Mesendoderm (in vitro differentiated cells): ENCODE measurements at places on chromosomes 4 and X.

GRCh38 chrX:129823115-129823514 lies 20.6 kb downstream of the ZDHHC9 start:
- peak; percentile 39 for DNase-seq

GRCh38 chr4:103075894-103076746 lies 441 bp downstream of the SLC9B2 start:
- DNase-seq, result peak; percentile 76

DNA sequence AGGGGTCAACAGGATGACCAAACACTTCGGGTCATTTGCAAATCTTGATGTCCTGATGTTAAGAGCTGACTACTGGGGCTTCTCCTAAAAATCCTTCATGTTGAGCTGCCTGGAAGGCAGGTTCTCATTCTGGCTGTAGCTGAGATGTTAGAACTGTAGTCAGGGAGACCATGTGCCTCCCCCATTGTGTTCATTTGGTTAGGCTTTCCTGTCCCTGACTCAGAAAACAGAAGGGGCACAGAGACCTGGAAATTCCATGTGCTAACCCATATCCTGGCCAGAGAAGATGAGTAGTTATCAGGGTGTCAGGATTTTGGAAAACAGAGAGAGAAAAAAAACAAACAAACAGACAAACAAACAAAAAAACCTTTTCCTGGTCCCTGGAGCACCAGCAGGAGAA lies 177.5 kb downstream of the AR start:
- DNase-seq, result no peak

DNA sequence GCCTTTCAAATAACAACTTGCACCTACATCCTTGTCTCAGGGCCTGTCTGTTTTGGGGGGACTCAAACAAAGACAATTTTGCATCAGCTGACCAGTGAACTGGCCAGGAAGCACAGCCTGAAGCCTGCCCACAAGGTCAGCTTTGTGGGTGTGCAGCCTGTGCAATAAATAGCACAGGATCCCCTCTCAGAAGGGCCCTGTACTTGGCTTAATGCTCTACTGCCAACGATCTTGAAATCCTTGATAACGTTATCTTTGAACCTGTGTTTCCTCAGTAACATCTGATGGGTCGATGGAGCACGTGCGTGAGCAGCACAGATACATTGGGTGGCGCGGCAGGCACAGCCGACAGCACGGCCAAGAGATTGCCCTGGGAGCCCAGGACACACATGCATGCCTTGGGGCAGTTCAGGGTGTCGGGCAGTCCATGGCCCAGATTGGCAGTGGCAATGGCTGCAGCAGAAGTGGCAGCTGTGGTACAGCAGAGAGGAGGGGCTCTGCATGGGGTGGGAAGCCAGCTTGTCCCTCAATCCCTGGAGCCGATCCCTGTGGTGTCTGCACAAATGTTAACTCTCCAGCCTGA lies 58.8 kb upstream of the ATP6AP2 start:
- DNase-seq, result no peak

DNA sequence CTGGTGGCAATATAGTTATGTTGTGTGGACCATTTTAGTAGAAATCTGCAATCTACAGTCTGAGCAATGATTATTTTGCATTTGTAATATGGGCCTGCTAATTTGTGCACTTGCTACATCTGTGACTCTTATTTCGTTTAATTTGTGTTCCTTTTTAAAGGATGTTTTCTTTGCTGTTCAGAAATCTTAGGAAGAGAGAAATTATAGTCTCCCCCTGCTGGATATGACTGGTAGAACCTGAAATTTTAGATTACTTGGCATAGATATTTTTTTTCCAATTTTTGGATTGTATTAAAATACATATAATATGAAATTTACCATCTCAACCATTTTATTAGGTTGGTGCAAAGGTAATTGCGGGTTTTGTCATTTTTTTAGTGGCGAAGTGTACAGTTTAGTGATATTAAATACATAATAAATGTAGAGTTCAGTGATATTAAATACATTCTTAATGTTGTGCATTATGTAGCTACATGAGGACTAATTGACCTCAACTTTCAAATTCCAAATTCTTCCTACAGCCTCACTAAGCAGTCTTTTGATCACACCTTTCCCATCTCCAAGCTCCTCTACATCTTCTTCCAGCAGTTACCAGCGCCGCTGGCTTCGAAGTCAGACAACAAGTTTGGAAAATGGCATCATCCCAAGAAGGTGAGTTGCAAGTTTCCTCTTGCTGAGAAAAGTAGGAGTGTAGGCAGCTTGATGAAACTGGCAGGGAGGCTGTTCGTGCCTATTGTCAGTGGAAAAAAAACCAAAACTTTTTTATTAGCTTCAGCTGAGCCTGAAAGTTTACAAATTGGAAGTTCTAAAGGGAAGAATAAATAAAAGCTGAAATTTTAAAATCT lies 82.2 kb downstream of the FNIP2 start:
- DNase-seq, result no peak

- DNase-seq, result peak; percentile 1
Measured at GRCh38 chrX:150361777-150362351, 1.3 kb upstream of the MAMLD1 start.

- no peak for DNase-seq
Measured at GRCh38 chr4:187552781-187553180, 442.8 kb upstream of the ZFP42 start.

DNA sequence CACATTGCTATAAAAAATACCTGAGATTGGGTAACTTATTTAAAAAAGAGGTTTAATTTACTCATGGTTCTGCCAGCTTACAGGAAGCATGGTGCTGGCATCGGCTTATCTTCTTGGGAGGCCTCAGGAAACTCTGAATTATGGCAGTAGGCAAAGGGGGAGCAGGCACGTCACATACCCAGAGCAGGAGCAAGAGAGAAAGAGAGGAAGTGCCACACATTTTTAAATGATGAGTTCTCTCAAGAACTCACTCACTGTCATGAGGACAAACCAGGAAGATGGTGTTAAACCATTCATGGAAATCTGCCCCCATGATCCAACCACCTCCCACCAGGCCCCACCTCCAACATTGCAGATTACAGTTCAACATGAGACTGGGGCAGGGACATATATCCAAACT lies 10.0 kb upstream of the AFF1 start:
- peak; percentile 76 for DNase-seq

DNA sequence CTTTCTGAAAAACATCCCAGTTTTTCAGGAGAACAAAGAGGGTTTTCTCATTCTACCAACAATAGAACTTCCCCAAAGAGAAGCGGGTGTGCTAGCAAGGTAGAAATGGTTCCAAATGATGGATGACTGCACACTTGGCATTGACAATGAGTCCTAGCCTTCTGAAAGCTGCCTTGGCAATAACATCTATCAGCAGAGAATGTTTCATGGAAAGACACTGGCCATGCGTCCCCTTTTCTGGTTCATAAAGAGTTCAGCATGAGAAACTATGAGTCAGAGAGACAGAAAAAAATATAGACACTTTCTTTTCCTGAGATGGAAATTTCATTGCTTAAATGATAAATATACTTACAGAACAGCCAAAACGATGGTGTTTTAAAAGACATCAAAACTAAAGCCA lies 236.9 kb upstream of the PRKX start:
- DNase-seq, result no peak

GRCh38 chr4:73725985-73726384 lies 14.4 kb upstream of the CXCL8 start:
- DNase-seq, result peak; percentile 91

- DNase-seq, result no peak
Measured at GRCh38 chrX:123854329-123854728, 5.5 kb upstream of the XIAP start.

GRCh38 chrX:107845625-107846024 lies 20.0 kb downstream of the MID2 start:
- DNase-seq, result peak; percentile 13

DNA sequence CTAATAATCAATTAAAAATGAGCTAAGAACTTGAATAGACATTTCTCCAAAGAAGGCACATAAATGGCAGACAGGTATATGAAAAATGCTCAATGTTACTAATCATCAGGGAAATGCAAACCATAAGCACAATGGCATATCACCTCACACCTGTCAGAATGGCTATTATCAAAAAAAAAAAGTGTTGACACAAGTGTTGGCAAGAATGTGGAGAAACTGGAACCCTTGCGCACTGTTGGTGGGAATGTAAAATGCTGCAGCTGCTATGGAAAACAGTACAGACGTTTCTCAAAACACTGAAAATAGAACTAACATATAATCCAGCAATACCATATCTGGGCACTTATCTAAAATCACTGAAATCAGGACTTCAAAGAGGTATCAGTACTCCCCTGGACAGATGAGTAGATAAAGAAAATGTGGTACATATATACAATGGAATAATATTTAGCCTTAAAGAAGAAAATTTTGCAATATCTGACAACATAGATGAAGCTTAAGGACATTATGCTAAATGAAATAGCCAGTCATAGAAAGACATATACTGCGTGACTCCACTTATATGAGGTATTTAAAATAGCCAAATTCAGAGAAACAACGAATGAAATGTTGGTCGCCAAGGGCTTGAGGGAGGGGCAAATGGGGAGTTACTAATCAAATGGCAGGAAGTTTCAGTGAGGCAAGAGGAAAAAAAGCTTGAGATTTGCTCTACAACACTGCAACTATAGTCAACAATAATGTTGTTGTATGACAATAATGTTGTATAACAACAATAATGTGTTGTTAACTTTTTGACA lies 175.5 kb downstream of the WDFY3 start:
- DNase-seq, result no peak

DNA sequence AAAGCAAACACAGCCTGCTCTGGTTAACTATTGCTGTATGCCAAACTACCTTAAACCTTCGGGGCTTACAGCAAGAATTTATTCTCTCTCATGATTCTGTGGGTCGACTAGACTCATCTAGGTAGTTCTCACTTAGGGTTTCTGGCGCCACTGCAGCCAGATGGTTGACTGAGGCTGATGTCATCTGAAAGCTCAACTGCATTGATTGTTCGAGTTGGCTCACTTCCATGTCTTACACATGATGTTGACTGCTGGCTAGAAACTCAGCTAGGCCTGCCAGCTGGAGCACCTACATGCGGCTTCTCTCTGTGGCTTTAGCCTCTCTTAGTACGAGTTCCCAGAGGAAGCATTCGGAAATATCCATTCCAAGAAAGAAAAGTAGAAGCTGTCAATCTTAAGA lies 103.2 kb downstream of the SRPX start:
- DNase-seq, result no peak

DNA sequence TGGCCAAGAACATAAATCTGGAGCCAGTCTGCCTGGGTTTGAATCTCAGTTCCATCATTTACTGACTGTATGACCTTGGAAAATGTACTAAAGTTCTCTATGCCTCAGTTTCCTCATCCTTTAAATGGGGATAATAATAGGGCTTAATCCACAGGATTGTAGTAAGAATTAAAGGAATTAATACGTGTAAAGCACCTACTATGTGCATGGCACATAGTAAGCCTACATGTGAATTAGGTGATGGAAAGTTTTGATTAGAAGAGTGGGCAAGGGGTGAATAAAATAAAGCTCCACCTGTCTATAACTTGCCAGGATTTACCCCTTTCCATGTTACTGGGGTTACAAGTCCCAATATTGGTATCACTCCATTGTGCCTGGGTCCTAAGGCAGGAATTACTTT lies 35.8 kb upstream of the IL13RA2 start:
- no peak for DNase-seq

DNA sequence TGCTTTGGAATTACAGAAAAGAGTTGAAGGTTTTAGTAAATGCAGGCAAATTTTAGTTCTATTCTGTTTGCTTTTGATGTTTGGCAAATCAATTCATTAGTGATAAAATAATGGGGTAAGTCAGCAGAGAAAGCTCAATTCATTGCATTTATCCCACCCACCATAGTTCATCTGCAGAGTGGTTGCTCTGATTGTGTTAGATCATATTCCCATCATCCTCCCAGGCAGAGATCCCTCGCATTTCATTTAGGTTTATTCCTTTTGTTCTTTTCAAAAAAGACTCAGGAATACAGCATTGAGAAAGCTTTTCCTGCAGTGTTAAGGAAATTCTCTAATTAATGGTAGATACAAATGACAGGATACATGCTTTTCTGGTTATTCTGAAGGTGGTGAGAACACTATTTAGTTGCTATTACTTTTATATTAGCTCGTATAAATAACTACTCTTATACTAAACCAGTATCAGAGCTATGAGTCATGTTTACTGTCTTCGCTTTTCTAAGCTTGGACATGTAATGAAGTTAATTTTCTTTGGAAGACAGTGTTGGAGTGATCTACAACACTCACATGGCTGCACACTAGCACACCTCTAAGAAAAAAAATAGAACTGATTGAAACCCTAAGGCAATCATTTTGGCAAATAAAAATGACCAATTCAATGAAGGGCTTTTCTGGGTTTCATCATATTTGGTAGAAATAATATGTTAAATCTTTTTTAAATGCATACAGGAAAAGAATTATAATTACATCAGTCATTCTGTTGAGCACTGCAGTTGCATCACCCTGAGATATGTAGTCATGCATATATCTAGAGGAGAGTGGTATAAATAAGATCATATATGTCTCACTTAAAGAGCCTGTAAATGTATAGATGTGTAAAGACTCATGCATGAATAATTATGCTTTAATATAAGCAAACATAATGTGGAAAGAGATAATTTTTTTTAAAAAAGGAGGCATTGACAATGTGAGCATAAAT lies 351.6 kb downstream of the PCDH7 start:
- DNase-seq, result no peak

- DNase-seq, result peak; percentile 97
Measured at GRCh38 chrX:107205770-107206696, at the start of the genes DNAAF6 and NUP62CL. Gene DNAAF6 (plus strand): TSS chrX:107206611. CDS start chrX:107212876, 6,265 bp downstream. Gene NUP62CL (minus strand): TSS chrX:107206433. CDS start chrX:107175146, 31,287 bp downstream.

DNA sequence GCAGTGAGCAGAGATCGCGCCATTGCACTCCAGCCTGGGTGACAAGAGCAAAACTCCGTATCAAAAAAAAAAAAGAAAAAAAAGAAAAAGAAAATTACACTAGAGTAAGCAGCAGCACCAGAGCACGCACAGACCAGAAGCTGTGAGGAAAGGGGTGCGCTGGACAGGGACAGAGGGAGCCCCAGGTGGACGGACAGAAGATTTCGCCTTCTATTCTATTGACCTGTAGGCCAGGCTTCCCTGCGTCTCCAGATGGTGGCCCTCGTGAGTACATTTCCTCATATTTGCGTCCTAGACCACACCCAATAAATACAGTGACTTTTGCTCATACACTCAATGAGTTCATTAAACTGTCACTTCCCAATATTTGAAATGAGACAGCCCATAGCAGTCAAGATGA lies 19.1 kb downstream of the MTNR1A start:
- peak; percentile 53 for DNase-seq

DNA sequence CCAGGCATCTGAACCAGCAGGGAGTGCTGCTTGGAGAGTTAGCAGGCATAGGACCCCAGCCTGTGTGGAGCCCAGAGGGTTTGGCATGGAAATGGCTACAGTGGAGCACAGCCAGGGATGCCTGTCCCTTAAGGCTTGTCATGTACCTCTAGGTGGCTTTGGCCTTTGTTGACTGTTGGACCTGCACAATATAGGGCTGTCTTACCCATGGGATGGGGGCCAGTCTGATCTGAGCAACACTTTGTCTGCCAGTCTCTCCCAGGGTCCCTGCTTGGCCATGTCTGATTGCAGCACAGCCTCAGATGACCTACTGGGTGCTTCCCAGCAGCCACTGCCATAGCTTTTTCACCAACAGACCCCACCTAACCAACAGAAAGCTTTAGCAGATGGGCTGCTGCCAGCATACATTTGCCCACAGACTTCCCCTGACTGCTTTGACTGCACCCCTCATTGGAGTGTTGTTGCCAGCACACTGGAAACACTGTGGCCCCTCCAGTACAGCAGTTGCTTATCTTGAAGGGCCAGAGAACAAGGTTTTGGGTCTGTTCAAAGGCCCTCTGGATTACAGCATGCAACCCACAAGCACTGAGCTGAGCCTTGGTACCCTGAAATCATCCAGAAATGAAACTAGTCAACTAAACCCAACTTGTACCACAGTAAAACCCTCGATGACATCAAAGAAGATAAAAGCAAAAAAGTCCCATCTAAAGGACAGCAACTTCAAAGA lies 22.1 kb downstream of the ANAPC10 start:
- DNase-seq, result no peak

GRCh38 chrX:13750204-13750603 lies 15.7 kb downstream of the OFD1 start:
- DNase-seq, result peak; percentile 55
